ENCODE measurements at places on chromosomes 12 and 14. TPM values are rescaled to one million over a fixed set of nuclear protein-coding genes. Genes with fewer than 3 reads are reported as not detected.

Gene RTL1
- total RNA-seq, result 0.11 TPM

DNA sequence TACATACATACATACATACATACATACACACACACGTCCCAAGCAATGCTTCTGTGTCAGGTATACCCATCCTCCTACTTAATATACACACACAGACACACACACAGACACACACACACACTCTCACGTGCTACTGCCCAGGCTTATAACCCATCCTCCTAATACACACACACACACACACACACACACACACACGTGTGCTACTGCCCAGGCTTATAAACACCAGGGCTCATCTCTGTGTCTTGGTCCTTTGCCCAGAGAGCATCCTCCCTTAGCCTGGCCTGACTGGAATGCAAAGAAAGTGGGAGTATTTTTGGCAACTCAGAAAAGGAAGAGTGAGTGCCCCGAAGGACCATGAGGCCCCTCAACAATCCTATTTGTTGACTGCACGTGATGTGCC lies 129.0 kb downstream of the RBM19 start:
- H3K36me3 ChIP-seq, result no peaks in the 10 kb centered on the region
- no peak for DNase-seq
- no peak overlapping the region for H3K4me3 ChIP-seq

DNA sequence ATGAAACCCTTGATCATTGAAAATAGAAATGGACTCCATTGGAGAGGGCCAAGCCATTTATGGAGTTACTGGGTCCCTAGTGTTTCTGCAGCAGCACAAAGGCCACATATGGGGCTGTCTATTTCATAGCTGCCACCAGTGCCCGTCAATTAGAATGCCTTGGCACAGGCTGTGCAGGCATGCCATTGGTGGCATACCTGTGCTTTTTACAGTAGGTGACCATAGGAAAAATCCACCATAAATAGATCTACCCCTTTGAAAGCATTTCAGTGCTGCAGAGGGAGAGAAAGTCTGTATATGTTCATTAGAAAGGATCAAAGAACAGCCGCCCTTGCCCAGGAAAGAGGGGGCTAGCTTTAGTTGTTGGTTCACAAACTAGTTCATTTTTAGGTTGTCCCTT lies 13.1 kb downstream of the MYBPC1 start:
- H3K27me3 ChIP-seq, result no peaks in the 10 kb centered on the region
- H3K27ac ChIP-seq, result no peak overlapping the region
- no peaks in the 10 kb centered on the region for H3K4me1 ChIP-seq
- no peaks in the 10 kb centered on the region for H3K36me3 ChIP-seq

Gene ACVRL1
- total RNA-seq, result not detected

GRCh38 chr14:91238085-91238484 lies 6.4 kb downstream of the GPR68 start:
- DNase-seq, result no peak
- H3K36me3 ChIP-seq, result no peaks in the 10 kb centered on the region
- no peaks in the 10 kb centered on the region for H3K27me3 ChIP-seq
- H3K4me3 ChIP-seq, result no peak overlapping the region

GRCh38 chr12:105445249-105445648 lies 114.8 kb downstream of the C12orf75 start:
- H3K27ac ChIP-seq, result no peak overlapping the region
- H3K36me3 ChIP-seq, result no peaks in the 10 kb centered on the region
- H3K27me3 ChIP-seq, result no peaks in the 10 kb centered on the region
- H3K4me1 ChIP-seq, result no peaks in the 10 kb centered on the region
- no peak overlapping the region for H3K4me3 ChIP-seq
- DNase-seq, result no peak

Gene AQP2
- total RNA-seq, result 0.63 TPM

GRCh38 chr14:75715926-75716780 lies 55.1 kb downstream of the TTLL5 start:
- H3K27me3 ChIP-seq, result no peaks in the 10 kb centered on the region
- peaks cover 9% of the 10 kb centered on the region for H3K36me3 ChIP-seq
- no peaks in the 10 kb centered on the region for H3K4me1 ChIP-seq
- no peak for DNase-seq
- no peak overlapping the region for H3K27ac ChIP-seq

DNA sequence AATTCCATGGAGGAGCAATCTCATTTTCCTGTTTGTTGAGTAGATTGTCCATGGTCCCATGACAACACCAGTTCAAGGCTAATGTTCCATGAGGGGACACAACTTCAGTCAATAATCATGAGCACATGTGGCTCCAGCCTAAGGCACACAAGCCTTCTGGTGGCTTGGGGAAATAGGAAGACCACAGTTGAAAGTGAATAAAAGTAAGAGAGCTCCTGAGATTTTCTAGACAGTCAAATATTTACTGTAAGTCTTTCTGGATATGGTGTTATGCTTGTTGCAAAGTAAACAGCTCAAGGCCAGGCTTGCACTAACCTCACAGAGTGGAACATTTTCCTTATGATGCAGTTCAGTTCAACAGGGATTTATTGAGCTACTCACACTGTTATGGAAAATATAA lies 206.9 kb upstream of the SLC38A2 start:
- no peak overlapping the region for H3K4me3 ChIP-seq
- H3K27ac ChIP-seq, result no peak overlapping the region
- no peaks in the 10 kb centered on the region for H3K27me3 ChIP-seq
- no peaks in the 10 kb centered on the region for H3K36me3 ChIP-seq
- H3K4me1 ChIP-seq, result no peaks in the 10 kb centered on the region

- no peak for DNase-seq
- no peaks in the 10 kb centered on the region for H3K36me3 ChIP-seq
- H3K27ac ChIP-seq, result no peak overlapping the region
- no peaks in the 10 kb centered on the region for H3K27me3 ChIP-seq
- no peak overlapping the region for H3K4me3 ChIP-seq
Measured at GRCh38 chr14:78581229-78581628, 411.1 kb downstream of the NRXN3 start.

Data from Karpas-422 (cell line).